ENCODE measurements at places on chromosomes 12 and 14.

DNA sequence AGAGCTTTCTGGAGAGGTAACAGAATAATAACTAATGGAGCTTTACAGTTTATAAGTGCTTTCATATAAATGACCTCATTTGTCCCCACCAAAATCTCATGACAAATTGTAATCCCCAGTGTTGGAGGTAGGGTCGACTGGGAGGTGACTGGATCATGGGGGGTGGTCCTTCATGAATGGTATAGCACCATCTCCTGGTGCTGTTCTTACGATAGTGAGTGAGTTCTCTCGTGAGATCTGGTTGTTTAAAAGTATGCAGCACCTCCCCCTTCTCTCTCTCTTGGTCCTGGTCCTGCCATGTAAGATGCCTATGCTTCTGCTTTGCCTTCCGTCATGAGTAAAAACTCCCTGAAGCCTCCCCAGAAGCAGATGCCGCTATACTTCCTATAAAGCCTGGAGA lies 423.3 kb upstream of the GARIN6 start:
- no peak for DNase-seq

- no peak for DNase-seq
Observed at GRCh38 chr12:111448266-111448830, 42.6 kb downstream of the SH2B3 start.

DNA sequence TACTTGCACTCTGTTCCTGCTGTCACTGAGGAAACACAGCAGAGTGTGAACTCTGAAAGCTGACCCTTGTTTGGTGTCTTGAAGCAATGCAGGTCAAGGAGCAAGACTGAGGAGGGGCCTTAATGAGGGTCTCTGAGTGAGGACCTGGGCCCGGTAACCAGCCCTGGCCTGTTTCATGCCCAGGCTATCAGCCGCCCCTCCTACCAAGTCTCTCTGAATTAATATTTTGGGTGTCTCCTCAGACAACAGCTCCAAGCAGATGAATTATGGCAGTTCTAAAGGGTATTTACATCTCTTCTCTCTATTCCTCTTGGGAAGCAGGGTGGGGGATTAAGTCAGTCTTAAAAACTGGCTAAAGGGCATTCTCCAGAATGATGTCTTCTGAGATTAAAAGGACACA lies 394.5 kb downstream of the ZFP36L1 start:
- no peak for DNase-seq

GRCh38 chr14:102573591-102574046 lies 18.8 kb upstream of the RCOR1 start:
- DNase-seq = no peak

- DNase-seq = no peak
Observed at GRCh38 chr14:75432411-75432810, 4.6 kb downstream of the JDP2 start.

GRCh38 chr12:522692-523378 lies 63.1 kb downstream of the B4GALNT3 start:
- no peak for DNase-seq

DNA sequence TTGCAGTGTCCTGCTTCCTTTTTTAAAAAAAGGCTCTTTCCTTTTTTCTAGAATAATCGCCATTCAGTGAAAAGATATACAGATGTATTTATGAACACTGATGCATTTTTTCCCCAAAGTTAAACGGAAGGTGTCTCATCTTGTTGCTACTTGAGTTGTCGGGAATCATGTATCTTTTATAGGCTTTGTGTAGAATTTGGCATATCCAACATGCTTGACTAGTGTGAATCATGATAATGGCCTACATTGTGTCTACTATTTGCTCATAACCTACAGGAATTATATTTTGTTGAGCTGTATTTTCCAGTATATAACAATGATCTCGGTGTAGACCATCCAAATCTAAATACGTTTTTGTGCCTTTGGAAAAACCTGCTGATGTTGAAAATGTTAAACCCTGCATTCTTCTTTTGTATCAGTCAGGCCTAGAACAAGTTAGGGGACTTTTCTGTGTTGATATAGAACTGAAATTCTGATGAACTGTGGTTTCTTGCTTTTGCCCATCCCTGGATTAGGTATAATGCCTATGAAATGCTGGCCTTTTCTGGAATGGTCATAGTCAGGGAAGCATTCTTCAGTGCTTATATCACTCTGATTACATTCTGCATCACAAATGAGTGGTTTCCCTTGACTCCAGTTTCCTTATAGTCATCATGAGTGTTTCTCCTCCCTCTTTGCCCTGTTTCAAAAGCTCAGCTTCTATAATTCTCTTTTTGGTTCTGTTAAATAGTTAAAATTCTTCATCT lies 10.8 kb downstream of the BMAL2 start:
- no peak for DNase-seq

- no peak for DNase-seq
Observed at GRCh38 chr14:89920056-89920455, 34.5 kb downstream of the EFCAB11 start.

GRCh38 chr14:47302121-47302520 lies 373.3 kb downstream of the MDGA2 start:
- DNase-seq = no peak

GRCh38 chr14:61530296-61530695 lies 165.0 kb upstream of the HIF1A start:
- DNase-seq = no peak

DNA sequence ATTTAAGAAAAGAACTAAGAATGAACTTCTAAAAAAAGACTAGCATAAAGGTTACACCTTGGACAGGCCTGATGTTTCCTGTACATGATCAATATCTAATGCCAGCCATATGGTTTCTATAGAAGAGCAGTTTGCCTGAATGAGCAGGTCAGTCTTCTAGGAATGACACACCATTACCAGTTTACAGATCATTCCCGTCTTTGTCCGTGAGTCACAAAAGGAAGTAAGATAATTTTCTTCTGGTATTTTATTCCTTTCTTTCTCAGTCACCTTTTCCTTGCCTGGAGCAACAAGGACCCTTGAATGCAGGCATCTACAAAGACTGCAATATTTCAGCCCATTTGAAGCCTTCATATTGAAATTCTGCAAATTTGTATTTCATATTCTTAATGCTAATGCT lies 44.6 kb upstream of the CNTN1 start:
- DNase-seq = no peak

- no peak for DNase-seq
Observed at GRCh38 chr12:92297932-92298696, 152.5 kb upstream of the BTG1 start.

DNA sequence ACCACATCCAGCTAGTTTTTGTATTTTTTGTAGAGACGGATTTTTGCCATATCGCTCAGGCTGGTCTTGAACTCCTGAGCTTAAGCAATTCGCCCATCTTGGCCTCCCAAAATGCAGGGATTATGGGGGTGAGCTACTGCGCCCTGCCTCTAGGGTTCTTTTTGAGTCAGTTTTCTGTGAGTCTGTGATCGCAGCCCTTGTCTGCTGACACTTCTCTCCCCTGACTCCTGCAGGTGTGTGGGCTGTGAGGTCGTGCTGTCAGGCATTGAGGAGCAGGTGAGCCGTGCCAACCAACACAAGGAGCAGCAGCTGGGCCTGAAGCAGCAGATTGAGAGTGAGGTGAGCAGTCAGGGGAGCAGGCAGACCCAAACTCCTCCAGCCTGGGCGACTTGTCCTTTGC lies 6.3 kb downstream of the COPS7A start:
- no peak for DNase-seq

- DNase-seq = no peak
Observed at GRCh38 chr12:57600395-57600794, 4.2 kb upstream of the DTX3 start.

DNA sequence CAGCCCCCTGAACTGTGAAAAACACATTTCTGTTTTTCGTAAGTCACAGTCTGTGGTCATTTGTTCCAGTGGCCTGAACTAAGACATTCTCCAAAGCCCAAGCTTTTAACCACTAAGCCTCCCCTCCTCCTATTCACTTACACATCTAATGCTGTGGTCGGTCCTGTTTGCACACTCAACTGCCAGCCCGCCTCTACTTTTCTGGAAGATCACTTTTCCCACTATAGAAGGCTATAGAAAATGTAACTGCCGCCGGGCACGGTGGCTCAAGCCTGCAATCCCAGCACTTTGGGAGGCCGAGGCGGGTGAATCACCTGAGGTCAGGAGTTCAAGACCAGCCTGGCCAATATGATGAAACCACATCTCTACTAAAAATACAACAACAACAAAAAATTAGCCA lies 524.7 kb upstream of the TMEM132C start:
- DNase-seq = no peak

- no peak for DNase-seq
Observed at GRCh38 chr12:94112121-94112520, 36.3 kb upstream of the PLXNC1 start.

DNA sequence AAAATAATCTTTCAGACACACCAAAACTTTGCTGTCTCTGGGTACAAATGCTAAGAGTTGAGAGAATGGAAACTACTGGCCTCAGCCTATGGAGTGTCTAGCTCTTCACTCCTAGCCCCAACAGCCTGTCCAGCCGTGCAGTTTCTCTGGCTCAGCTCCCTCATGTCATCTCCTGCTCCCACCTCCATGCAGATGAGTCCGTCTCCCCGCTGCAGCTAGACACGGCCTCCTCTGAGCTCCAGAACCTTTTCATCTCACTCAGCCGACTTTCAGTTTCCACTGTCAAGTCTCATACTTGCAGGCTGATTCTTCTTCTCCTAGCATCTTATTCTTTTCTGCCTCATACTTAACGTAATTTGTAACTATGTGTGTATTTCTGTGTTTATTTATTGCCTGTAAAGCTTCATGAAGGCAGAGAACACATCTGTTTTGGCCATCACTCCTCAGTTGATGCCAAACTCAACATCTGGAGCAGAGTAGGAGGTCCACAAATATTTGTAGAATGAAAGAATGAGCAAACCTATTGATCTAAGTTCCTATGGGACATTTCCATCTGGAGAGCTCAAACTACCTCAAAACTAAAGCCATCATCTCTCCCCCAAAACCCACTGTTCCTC lies 139.8 kb upstream of the PWP1 start:
- no peak for DNase-seq

- DNase-seq = no peak
Observed at GRCh38 chr14:85400678-85401077, 129.3 kb upstream of the FLRT2 start.

DNA sequence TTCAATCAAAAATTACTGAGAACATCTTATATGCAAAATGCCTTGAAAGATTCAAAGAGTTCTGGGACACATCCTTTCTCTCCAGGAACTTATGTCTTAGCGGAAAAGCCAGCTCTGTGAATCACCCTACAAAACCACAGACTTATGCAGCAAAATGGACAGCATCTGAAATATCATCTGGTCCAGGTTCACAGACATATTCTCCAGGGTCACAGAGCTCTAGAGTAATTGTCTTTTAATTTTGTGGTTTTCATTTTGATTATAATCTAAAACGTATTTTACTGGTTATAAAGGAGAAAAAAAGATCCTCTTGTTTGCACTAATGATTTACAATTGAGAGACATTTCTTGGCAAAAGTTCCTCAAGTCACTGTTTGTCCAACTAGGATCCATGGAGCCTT lies 246.2 kb downstream of the MSRB3 start:
- DNase-seq = no peak

DNA sequence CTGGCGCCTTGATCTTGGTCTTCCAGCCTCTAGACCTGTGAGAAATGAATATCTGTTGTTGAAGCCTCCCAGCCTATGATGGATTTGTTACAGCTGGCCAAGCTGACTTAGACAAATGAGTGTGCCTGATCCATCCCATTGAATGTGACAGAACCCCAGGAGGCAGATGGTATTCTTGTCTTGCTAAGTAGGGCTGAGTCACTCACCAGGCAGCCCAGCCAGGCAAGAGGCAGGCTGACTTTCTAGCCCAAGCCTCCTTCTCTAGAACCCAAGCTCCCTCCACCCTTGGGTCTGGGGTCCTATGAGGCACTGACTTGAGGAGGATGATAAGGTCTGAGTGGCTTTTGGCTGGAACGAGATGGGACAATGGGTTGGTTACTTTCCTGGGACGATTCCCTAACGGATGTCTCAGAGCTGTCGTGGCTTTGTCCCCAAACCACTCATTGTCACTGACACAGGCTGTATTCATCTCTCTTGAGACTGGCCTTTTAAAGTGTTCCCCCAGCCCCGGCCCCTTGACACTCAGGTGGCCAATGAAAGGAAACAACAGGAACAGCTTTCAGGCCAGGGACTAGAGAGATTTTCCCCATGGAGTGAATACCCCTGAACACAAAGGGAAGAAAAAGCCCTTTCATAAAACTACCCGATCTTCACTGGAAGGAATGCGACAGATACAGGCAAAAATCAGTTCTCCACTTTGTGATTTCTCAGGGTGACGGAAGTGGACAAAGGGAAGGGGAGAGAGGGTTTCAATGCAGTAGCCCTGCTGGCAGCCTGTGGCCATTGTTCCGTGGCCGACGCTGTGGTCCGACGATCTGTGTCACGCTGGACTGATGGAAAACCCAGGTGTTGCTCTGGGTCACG lies 264.2 kb downstream of the AACS start:
- DNase-seq = no peak

GRCh38 chr12:122876731-122877130 lies 19.2 kb downstream of the VPS37B start:
- no peak for DNase-seq

DNA sequence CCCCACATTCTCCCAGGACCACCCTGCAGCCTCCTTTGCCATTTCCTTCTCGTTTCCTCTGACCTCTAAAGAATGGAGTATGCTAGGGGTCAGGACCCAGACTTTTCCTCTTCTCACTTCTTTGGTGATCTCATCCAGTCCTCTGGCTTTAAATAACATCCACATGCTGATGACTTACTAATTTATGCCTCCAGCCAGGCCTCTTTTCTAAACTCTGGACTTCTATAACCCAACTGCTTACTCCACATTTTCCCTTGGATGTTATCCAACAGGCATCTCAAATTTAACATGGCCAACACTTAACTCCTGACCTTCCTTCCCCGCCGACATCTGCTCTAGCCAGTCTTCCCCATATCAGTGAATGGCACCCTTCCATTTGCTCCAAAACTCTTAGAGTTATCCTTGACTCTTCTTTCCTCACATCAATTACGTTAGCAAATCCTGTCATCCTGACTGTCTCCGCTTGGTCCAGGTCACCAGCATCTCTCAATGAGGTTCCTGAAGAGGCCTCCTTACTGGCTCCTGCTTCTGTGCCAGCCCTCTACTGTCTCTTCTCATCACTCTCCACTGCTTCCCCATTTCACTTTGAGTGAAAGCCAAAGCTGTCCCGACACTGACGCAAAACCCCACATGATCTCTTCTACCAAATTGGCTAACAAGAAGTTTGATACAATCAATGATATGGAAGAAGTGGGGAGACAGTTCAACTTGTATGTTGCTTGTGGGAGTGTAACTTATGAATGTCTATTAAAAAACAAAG lies 42.7 kb downstream of the TMBIM6 start:
- DNase-seq = no peak

DNA sequence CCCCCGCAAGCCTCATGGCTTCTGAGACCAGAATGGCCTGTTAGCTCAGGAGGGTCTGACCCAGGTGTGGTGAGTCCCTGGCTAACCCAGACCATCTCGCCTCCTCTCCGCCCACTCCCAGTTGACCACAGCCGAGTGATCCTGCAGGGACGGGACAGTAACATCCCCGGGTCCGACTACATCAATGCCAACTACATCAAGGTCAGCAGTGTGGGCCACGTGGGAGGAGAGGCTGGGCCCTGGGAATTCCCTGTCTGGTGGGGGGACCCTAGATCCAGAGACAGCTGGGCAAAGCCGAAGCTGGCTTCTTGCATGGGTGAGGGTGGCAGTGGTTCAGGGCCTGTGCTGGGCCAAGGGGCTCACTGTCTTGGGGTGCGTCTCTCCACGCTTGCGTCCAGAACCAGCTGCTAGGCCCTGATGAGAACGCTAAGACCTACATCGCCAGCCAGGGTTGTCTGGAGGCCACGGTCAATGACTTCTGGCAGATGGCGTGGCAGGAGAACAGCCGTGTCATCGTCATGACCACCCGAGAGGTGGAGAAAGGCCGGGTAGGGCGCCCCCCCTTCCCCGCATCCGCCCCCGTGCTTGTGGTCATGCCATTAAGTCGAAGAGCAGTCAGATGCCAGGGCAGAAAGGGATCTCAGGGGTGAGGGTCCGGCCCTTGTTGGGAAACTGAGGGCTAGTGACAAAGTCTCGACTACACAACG lies 5.0 kb downstream of the PTPN6 start:
- DNase-seq = no peak

Data from T-cell (primary cell).